NCI-H1694 treated with DMSO at 0.1 percent for 48 hours (cell line): ENCODE measurements at places on chromosomes 3 and 15.

- DNase-seq, result no peak
These were observed 409.2 kb downstream of the DIPK2A start for GRCh38 chr3:144380849-144381248.

- DNase-seq, result no peak
These were observed at the start of gene TMC3 for GRCh38 chr15:81373775-81374395. Gene TMC3 (minus strand): TSS chr15:81374213. CDS start chr15:81374077, 136 bp downstream.

- no peak for DNase-seq
These were observed 102.5 kb downstream of the ECT2 start for GRCh38 chr3:172853005-172853404.

- DNase-seq, result no peak
These were observed 27.1 kb downstream of the GRM2 start for GRCh38 chr3:51733859-51734571.

DNA sequence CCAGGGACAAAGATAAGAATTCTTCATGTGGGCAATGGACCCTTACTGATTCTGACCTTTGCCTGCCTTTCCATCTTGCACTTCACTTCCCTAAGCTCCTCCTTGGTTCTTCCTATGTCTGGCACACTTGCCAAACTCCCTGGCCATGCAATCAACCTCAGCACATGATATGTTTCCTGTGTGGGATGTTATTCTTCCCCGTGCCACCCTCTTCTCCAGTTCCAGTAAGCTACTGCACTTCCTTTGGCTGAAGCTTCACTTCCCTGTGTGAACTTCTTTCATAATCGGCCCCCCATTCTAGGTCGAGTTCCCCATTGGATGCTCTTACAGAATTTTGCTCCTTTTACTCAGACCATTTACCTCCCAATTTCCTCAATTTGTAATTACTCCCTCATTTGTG, 10.7 kb upstream of the TASOR start:
- DNase-seq, result no peak
